ENCODE measurements at places on chromosomes 7 and 10.

- no peak for DNase-seq
These were observed 37.3 kb downstream of the INPP5A start for GRCh38 chr10:132574783-132575319.

DNA sequence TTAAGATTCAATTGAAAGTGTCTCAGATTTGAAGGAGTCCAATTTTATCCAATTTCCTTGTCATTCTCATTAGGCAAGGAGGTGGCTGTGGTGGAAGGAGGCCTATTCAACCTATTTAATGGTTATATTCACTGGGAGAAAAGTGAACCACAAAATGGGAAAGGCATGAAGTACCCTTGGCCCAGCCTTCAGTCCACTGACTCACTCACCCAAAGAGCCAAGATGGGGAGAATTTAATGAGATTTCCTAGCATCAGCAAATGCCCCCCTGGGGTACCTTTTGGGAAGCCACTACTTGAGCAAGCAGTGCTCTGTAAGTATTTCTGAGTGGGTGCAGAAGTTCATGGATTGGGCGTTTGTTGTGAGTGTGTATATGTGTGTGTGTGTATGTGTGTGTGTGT, 144.1 kb downstream of the NRP1 start:
- no peak for DNase-seq

GRCh38 chr10:74199315-74199714, 48.3 kb downstream of the ADK start:
- no peak for DNase-seq

- no peak for DNase-seq
These were observed 660.7 kb downstream of the PARD3 start for GRCh38 chr10:34154383-34154900.

DNA sequence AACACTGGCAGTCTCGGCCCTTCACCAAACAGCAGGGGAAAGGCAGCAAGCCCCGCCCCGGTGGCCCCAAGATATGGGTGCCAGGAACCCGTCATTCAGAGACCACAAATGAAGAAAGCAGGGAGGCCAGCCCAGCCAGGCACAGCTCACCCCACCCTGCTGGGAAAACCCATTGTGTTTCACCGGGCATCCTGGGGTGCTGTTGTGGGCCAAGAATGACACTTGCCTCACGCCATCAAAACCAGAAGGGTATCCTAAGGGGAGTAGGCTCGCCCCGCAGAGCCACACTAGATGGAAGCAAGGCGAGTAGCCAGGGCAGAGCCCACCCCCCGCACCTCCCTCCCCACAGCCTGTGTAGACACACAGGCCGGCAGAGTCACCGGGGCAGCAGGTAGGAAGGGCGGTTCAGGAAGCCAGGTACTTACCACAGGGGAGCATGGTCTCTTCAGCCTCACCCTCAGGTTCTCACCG, 72.5 kb upstream of the KCNMA1 start:
- no peak for DNase-seq

DNA sequence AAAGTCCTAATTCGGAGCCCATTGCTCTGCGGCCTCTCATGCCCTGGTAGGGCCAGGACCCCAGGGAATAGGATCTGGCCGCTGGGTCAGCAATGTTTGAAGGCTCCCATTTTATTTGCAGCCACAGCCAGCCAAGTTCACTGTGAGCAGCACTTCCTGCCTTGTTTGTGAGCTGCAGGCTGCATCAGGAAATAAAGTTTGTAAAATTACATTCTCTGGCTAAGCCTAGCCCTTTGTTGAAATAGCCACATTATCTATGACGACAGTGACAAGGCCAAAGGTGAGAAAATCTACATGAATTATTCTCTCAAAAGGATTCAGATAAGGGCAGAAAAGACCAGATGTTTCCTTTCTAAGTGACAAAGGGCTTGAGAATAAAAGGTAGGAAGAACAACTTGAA, 23.7 kb upstream of the ITGB1 start:
- no peak for DNase-seq

DNA sequence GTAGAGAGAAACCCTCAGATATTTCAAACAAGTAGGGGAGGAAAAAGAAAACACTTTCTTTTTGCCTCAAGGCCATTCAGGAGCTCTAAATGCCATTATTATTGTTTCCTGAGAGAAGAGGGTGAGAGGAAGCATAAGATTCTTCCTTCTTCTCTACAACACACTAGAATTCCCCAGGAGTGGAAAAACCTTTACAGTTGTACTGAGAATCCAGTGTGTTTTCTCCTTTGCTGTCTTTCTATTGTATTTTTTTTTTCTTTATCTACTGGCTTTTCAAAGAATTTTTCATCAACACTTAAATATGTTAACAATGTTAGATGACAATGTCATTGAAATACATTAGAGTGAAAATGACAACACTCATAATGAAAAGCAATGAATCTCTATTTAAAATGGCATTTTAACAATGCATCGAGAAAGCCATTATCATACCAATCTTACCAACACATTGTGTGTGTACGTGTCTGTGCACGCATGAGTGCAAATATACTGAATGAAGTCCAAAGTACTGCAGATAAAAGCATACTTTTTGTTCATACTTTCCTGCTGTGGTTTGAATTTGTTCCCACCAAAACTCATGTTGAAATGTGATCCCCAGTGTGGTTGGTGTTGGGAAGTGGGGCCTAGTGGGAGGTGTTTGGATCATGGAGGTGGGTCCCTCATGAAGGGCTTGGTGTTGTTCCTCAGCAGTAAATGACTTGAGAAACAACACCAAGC, 24.2 kb upstream of the MACC1 start:
- DNase-seq, result peak; percentile 26

- no peak for DNase-seq
These were observed 95.5 kb downstream of the INPP5A start for GRCh38 chr10:132632851-132633684.

DNA sequence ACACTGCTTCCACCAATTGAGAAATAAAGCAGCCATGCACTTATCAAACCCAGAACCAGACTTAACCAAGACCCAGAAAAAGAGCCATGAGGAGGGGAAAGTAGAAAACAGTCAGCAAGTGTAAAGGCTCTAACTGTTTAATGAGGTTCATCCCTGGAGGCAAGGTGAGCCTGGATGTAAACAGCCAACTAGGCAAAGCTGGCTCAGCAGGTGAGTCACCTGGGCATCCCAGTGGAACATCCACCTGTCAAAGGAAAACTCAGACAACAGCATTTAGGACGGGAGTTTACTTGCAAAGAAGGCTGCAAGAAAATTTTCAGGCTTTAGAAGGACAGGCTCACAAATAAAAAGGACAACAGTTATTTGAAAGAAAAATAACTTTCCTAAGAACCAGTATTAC, 153.0 kb downstream of the SNX13 start:
- DNase-seq, result no peak

DNA sequence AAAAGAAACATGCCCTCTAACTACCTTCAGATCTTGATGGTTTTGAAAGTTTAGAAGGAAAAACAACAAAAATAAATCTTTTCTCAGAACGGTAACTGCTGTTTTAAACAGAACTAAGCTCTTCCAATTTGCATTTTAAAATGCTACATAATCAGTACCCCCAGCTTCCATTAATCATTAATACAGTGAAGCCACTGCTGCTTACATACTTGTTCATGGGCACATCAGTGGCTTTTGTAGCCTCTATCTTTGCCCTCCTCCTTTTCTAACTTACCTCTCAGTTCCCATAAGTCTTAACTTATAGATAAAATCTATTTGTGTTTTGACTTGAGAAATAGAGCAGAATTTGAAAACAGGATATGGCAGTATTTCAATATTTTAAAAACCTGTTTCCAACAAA, 109.1 kb downstream of the POLL start:
- no peak for DNase-seq

GRCh38 chr10:26869528-26869927, 8.8 kb upstream of the ABI1 start:
- no peak for DNase-seq

DNA sequence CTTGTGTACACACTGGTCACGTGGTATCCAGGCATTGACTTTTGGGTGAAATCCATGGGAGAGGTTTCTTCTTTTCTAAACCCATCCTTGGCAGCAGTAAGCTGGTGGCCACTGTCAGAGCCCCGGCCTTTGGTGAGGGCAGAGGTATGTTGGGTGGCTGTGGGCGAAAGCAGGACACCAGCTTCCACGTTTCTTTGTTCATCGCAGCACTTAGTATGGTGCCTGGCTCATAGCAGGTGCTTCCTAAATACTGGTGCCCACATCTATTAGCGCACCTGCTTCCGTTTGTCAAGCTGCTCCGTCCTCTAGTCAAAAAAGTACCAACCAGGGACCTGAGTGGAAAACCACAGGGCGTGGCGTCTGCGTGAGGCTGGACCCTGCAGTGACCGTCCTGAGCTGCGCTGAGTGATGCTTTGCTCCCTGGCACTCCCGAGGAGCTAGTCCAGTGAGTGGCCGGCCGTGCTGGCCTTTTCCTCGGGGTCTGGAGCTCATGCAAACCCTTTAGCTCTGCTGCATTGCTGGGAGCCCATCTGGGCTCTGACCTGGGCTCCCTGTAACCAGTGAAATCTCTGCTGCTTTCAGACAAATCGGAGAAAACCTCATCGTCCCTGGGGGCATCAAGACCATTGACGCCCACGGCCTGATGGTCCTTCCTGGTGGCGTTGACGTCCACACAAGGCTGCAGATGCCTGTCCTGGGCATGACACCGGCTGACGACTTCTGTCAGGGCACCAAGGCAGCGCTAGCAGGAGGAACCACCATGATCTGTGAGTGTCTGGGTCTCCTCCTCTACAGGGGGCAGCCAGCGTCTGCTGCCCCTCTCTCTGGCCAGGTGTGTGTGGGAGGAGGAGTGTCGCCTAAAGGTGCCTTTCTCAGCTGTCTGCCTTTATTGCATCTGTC, 5.6 kb downstream of the DPYSL4 start:
- DNase-seq, result no peak

All from HFF-Myc (cell line).